Stimulated activated CD4-positive, alpha-beta T cell treated with anti-CD3 and anti-CD28 coated beads, Interleukin-12 subunit alpha, Interleukin-12 subunit beta, amount 100 ng/mL, for 24 hours (primary cell): ENCODE measurements at places on chromosomes 12 and 14.

DNA sequence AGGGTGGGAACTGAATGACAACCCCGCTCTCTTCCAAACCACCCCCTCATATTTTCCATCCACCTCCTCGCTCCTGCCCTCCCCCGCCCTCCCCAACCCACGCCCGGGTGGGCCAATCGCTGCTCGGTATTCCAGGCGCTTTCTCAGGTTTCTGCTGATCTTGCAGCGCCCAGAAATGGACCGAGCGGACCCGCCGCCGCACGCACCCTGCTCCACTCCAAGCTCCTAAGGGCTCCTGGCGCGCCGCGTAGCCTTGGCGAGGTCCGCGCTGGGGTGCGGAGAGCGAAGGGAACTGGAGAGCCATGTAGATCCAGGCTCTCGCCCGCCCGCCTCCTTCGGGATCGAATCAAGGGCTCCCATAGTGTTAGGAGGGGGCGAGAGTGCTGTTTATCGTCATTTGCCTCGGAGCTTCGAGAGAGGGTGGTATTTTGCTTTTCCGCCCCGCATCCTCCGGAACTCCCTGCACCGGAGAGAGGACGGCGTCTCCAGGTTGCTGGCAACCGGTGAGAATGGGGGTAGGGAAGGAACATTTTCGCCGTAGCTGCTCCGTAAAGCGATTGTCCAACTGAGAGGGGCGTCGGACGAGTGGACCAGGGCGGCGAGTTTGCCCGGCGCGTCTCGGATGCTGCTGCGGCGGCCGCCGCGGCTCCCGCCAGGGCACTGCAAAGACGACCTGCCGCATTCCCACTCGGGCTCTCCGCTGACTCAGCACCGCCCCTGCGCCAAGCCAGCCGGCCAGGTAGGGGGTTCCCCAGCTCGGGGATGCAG is at the start of gene KCNA1:
Gene KCNA1 (plus strand): TSS at position 172 of the 768 bp plus-strand sequence. CDS start 1,474 bp downstream, outside the sequence.
- no peak for DNase-seq

DNA sequence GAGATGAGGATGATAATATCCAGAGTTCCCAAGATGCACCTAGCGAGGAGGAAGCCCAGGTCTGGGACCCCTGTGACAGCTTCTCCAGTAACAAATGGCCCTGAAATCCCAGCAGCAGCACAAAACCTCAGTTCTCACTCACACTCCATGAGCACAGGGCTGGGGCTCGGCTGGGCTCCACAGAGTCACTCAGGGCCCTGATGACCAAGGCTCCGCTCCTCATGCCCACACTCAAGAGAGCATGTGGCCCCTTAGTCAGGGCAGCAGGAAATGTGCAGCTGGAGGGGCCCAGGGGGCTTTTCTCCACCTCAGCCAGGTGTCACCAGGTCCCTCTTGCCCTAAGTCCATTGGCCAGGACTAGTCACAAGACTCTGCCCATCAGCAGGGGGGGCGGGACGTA is 242.7 kb upstream of the SFSWAP start:
- no peak for DNase-seq

DNA sequence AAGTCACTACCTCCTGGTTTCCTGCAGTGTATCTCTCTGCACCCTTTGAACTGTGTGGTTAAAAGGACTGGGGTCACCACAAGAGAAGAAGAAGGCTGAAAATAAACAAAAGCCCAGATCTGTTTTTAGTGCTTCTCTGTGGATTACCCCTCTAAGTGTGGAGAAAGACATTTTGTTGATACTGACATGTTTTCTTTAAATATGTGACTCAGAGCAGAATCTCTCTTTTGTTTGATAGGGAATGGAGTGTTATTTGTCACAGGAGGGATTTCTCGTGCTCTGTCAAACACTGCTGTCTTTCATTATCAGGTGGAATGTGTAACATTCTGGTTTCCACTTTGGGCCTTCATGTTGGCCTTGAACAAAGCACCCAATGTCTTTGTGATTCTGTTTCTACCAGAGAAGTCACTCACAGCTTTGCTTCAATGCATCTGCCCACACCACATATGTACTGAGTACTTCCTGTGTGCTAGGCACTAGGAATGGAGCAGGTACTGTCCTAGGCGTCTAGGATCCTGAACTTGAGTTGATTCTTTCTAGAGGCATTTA is 82.1 kb downstream of the PLXNC1 start:
- no peak for DNase-seq

- no peak for DNase-seq
These were observed 753 bp upstream of the DLGAP5 start for GRCh38 chr14:55192054-55192621.

DNA sequence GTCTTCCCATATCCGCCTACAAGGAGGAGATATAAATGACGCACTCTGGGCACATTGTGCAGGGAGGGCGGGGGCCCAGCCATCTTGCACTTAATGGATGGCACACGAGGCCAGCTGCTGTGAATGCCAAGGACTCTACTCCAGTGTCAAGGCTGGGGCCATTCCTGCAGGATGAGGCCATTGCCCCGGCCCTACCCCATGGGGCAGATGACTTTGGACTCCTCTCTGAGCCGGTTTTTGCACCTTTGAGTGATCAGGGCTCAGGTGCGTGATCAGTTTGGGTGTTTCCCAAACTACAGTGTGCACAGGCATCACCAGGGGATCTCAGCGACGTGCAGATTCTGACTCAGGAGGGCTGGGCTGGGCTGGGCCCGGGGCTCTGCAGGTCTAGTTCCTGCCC is 16.1 kb downstream of the MMAB start:
- no peak for DNase-seq

- no peak for DNase-seq
These were observed 498.2 kb downstream of the GLT1D1 start for GRCh38 chr12:129351481-129351880.

- no peak for DNase-seq
These were observed 30.7 kb downstream of the RBM19 start for GRCh38 chr12:113935459-113935858.

- DNase-seq = no peak
These were observed 13.5 kb downstream of the HECTD1 start for GRCh38 chr14:31194095-31194494.

DNA sequence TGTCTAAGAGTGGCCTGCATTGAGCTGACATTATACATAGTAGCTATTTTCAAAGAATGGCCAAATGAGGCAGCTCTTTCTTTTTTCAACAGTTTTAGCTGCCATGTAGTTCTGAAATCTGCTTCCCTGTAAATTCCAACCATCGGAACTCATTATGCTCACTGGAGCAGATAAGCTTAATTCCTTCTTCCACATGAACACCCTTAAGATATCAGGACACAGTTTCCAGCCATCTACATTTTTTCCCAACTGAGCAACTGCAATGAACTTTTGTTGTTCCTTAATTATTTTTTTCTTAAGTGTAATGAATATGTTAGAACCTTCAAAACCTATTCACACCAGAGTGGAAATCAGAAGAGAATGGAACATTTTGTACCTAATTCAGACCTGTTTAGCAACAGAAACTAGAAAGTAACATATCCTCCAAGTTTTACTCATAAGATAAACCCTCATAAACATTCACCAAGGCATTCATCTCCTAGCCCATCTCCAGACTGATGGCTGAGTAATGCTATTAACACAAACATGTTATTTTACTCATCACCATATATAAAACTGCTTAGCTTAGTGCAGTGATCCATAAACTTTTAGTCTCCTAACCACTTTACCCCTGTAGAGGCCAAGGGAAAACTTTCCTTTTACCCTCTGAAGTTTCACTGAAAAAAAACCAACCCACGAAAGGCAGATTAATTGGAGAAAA is 296.1 kb upstream of the SYT1 start:
- DNase-seq = no peak

DNA sequence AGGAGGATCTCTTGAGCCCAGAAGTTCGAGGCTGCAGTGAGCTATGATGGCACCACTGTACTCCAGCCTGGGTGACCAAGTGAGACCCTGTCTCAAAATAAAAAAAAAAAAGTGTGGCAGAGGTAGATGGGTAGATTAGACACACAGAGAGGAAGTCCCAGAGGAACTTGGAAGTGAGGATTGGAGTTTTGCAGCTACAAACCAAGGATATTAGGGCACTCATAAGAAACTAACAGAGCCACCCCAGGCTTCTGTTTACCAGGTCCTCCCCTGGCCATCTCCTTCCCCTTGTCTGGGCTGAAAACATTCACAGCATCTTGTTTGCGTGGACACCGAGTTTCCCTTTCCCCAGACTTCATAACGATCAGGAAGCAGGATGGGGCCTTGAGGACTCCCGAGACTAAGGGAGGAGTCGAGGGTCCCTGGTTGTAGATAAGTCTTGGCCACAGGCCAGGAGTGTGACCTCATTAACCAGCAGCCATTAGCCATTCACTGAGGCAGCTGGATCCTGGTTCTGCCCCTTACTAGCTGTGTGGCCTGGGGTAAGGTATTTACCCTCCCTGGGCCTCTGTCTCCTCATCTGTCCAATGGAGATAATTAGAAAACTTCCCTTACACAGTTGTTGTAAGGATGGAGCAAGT is 2.1 kb downstream of the MAP1LC3B2 start:
- no peak for DNase-seq

DNA sequence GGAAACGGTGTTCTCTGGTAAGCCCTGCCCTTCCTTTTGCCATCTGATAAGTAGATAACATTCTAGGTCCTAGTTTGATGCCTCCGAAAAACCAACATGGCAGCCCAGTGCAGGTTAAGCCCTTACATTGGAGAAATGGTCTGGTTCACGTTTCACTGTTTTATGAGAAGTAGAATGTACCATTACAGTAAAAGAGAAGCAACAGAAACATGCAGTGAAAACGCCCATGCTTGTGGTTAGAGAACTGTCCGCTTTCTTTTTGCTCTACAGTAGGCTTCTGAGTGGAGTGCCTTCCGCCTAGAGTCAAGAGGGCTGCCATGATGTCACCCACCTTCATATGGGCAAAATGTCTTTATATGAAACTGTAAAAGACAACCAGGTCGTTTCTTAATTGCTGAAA is 190.4 kb upstream of the BCL2L14 start:
- no peak for DNase-seq

DNA sequence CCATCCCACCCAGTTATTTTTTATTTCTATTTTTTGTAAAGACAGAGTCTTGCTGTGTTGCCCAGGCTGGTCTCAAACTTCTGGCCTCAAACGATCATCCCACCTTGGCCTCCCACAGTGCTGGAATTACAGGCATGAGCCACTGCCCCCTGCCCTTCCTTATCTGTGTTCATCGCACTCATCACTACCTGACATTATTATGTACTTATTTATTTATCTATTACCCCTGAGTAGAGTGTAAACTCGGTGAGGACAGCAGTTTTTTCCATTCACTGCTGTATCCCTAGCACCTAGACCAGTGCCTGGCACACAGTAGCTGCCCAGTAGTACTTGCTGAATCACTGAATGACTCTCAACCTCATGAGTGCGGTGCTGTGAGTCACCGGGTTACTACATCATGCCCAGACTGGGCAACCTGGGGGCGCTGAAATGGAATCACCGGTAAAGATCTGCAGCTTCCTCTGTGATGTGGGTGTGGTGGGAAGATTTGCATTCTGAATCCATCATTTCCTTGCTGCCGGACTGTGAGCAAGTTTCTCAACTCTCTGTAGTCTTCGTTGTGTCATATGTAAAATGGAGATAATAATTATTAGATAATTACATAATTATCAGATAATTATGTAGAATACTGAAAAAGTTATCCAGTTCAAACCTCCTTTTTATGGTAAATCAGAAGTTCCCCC is 81.9 kb upstream of the USP44 start:
- no peak for DNase-seq

GRCh38 chr12:118398940-118399339 is 22.6 kb downstream of the SUDS3 start:
- DNase-seq = no peak

- no peak for DNase-seq
These were observed 52.9 kb upstream of the DLK1 start for GRCh38 chr14:100673807-100674154.

DNA sequence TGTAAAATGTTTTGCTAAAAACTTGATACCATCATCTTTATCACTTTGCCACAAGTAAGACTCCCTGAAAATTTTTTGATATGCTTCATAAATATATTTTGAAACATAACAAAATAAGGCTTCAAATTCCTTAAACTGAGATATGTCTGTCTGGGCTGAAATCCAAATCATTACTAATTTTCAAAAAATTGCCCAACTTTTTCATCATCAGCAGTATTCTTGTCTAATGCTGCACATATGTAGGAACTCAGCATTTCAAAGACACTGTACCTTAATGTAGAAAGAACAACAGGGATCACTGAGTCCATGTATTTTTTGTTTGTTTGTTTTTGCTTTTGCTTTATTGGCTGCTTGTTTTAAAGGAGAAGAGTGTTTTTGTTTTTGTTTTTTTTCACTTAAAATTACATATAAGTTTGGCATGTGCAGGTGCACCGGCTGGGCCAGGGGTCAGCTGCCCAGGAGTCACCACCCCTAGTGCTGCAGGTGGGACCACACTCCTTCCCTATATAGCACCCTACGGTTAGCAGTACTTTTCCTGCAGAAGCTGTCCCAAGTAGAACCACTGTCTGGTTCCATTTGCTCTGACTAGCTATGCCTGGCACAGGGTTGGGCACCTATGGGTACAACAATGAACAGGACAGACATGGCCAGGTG is 231.2 kb downstream of the PIK3C2G start:
- DNase-seq = no peak

GRCh38 chr12:49288922-49289555 is 5.9 kb upstream of the PRPH start:
- no peak for DNase-seq

GRCh38 chr14:105866841-105867321 is 340.5 kb downstream of the TMEM121 start:
- no peak for DNase-seq

DNA sequence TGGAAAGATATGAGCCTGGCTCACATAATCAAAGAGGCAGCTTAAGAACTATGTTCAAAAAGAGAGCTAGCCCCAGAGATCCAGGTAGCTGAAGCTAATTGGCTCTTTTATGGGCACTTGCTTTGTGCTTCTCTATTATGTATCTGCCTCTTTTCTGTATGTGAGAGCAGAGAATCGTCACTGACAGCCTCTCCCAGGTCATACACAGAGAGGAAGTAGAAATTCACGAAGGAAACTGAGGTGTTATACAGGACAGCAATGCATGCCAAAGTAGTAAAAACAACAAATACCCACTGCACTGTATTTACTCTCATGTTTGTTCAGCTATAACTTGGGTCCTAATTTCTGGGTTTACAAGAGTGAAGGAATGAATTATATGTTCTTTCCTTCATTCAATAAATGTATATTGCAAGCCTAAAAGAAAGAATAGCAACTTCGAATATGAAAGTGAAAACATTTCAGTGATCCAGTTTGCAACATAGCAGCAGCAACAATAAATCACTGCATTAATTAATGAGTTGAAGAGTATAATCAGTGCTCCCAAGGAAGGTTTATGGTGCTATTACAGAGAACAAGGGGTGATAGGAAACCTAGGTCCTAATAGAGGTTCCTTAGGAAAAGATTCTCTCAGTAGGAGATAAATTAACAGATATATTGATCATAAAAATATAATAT is 47.1 kb upstream of the ATXN7L3B start:
- DNase-seq = no peak

GRCh38 chr12:63808631-63809030 is 28.9 kb downstream of the RXYLT1 start:
- no peak for DNase-seq

GRCh38 chr12:18320976-18321375 is 59.7 kb downstream of the PIK3C2G start:
- DNase-seq = no peak
